ENCODE measurements at places on chromosomes 7 and 10.

DNA sequence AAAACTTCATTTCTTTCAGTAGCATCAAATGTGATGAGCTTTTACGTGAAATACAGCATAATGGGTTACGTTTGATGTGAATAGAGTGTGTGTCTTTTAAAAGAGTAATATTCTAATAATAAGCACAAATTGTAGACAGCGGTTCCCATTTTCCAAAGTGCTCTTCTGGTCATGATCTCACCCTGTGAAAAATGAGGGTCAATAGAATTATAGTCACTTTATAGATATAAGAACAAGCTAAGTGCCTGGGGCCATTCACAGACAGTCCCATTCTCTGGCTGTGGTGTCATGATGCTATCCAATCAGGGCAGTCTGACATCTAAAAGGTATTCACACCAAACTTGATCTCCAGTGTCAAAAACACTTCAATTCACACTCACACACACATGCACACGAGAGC is 830.8 kb upstream of the AUTS2 start:
- DNase-seq = no peak

- DNase-seq = peak; percentile 16
These were observed 82.1 kb downstream of the SLC37A3 start for GRCh38 chr7:140316165-140316661.

DNA sequence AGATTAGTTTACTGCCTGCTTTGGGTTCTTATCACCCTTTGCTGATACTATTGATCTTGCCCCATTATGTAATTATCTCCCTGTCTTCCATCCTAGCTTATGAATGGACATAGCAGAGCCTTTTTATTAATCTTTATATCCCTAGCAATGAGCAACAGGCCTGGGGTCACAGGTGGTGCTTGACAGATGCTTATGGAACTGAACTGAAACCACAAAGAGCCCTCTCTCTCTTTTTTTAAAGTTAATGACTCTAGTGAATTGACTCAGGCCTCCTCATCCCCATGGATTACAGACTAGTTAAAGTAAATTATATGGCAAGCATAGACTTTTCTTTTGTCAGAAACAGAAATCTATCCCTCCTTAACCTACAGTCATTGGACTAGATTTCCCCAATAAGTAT is 265.2 kb downstream of the PHTF2 start:
- no peak for DNase-seq

DNA sequence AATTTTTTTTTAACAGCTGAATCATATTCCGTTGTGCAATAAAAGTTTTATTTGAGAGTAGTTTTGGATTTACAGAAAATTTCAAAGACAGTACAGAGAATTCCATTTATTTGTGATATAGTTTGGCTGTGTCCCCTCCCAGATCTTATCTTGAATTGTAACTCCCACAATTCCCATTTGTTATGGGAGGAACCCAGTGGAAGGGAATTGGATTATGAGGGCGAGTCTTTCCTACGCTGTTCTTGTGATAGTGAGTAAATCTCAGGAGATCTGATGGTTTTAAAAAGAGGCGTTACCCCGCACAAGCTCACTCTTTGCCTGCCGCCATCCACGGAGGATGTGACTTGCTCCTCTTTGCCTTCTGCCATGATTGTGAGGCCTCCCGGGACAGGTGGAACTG is 228.0 kb upstream of the MAGI2 start:
- DNase-seq = no peak

GRCh38 chr7:130506358-130506757 is 14.5 kb downstream of the MEST start:
- no peak for DNase-seq

- no peak for DNase-seq
These were observed 77.3 kb upstream of the SVIL start for GRCh38 chr10:29712108-29712507.

DNA sequence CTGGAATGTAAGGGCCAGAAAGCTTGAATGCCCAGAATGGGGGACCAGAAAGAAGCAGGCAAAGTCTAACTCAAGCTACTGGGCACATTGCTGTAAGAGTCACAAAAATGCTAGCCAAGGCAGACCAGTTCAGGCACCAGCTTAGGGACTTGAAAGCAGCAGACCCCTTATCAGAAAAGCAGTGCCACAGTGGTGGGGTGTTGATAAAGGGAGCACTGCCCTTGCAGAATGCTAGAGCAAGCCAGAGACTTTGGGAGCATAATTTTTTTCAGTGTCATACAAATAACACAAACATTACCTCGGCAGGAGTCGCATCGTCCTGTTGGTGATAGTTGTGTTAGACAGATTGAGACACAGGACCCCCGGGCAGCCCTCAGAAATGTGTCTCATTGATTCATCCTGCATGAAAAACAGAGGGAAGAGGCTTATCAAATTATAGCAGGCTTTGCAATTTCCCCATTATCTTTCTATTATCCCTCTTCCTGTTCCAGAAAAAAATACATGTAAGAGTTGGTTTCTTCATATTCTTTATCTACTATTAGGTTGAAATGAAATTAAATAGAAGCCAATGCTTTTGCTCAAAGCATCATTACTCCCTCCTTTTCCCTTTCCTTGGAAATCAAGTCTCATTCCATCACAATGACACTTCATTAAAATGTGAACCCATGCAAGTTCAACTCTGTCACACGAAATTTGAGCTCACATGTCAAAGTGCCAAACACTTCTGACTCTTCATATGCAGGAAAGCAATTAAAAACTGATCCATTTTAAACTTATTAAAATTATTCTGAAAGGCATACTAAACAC is 13.4 kb downstream of the LRRC17 start:
- DNase-seq = no peak

DNA sequence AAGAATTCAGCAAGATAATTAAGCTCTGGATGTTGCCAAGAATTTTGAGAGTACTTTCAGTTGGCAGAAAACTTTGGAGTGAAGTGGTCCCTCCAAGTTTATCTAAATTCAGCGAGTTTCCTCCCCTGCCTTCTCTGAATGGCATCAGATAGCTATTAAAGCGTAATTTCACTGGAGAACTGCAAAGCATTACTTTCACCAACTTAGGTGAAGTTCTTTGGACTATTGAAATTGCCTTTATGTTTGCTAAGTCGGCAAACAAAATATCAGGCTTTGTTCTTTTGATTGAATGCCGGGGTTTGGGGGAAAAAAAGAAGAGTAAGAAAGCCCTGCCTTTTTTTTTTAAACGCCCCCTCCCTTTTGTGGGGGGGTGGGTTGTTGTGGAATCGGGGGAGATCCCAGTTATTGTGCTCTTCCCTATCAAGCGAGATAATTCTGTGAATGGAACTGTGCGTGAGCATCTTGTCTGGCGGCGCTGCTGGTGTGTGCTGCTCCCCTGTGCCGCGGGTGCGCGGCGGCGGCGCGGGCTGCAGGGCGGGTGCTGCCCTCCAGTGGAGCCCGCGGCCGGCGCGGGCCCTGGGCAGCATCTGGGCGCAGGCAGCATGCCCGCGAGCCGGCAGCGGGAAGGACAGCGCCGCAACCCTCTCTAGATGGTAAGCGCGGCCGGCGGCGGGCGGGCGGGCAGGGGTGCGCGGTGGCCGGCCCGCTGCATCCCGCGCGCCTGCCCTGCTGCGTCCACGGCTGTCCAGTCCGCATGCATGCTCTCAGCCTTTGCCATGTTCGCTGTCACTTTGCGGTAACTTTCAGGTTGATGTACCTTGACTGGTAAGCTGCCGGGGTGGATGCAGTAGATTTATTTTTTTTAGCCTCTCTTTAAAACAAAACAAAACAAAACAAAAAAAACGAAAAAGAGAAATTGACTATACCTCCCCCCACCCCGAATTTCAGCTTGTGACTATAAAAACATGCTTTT is 176.5 kb downstream of the TCF7L2 start:
- peak; percentile 41 for DNase-seq

DNA sequence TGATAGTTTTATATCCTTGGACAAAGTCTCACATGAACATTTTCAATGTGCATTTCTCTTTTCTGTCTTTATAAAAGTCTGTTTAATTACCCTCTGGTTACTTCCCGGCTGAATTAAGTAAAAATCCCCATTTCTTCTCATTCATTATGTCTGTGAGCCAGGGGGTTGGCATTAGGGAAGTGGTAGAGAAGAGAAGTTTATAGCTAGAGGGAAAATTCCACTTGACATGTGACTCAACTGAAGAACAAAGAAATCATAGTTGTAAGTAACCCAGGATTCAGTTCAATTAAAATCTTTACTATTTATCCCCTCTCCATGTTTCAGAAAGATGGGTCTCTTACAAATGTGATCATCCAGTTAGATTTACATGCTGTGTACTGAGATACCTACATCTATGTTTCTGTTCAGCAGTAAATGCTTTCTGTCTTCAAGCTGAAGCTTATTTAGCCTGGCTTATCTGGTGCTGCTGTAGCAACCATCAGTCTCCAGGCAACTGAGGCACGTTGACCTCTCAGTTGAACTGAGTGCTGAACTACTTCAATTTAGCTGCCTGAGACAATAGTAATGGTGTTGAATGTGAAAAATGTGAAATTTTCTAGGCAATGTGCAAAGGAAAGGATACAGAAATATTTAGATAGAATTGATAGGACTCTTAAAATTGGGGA is 181.6 kb downstream of the MLLT10 start:
- no peak for DNase-seq

GRCh38 chr10:80144067-80144695 is 11.7 kb downstream of the PLAC9 start:
- DNase-seq = no peak

DNA sequence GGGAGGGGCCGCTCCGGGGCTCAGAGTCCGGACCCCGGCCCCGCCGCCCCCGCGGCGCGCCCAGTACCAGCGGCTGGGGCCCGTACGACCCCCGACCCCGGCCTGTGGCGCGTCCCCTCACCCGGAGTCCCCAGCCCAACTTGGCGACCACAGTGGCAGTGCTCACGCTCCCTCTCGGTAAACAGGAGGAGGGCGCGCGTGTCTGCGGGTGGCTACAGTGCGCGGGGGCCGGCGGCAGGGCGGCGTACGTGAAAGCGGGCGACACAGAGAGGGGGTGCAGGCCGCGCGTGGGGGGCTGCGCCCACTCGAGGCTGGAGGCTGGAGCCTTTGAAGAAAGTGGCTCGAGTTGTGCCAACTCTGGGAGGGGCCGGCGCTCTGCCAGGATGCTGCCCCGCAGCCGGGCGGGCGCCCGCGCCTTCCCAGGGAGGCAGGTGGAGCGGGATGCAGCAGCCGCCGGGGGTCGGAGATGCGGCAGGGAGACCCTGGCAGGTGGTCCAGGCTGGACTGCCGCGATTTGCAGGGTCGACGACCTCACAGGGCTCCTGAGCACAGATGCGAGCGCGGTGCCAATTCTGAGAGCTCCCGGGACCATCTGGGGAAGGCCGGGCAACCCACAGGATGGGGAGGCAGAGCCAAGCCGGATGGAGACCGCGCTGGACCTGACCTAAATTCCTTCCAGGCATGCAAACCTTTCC is 655 bp downstream of the PTPRE start:
- peak; percentile 82 for DNase-seq

DNA sequence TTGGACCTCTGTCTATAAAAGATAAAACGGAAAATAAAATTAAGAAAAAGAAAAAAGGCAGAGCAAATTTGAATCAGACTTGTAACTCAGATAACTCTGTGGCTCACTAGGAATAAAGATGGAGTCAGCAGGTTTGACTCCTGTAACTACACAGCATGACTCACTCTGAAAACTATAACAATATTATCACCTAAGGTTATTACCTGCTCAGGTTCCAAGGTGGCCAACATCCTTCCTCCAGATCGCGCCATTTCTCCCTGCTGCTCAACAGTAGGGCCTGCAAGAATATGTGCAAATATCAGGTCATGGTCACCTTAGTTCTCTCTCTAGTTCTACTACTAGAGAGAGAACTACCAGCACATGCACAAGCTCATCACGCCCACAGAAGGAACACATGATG is 30.0 kb downstream of the ALDH18A1 start:
- no peak for DNase-seq

- no peak for DNase-seq
These were observed 108.2 kb downstream of the PIP4K2A start for GRCh38 chr10:22606164-22606614.

- no peak for DNase-seq
These were observed 11.2 kb upstream of the GSTK1 start for GRCh38 chr7:143252006-143252405.

GRCh38 chr10:107037192-107038122 is 127.0 kb downstream of the SORCS1 start:
- no peak for DNase-seq

DNA sequence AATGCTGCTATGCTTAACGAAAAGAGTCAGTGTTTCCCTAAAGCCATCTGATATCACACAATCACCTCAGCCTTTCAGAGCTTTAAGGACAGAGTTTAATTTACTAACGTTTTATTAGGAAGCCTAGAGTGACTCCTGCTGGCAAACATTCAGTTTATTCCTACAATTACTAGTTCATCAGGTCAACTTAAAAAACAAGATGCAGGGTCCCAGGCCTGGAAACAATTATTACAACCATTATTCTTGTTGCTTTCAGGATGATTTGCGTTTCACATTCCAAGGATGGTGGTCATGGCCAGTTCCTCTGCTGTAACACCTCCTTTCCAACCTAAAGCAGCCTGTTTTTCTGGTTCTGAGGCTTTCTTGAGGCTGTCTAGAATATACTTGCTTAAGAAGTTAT is 1.5 kb upstream of the FAM53B start:
- DNase-seq = no peak

- no peak for DNase-seq
These were observed 1049.9 kb downstream of the REEP3 start for GRCh38 chr10:64571056-64571455.

DNA sequence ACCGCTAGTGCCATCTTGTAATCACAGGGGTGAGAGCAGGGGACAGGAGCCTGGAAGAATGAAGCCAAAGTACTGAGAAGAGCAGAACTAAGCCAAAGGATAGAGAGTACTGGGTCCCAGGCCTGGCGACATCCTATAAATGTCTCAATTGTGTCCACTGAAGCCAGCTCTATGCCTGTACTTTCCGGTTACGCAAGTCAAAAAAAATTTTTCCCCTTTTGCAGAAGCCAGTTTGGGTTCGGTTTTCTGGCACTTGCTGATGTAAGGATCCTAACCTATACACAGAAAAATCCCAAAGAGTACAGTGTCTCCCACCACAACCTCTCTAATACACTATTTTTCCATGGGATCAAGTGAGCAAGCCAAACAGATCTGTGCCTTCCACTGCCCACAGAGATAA is 61.1 kb downstream of the PLXNA4 start:
- no peak for DNase-seq

DNA sequence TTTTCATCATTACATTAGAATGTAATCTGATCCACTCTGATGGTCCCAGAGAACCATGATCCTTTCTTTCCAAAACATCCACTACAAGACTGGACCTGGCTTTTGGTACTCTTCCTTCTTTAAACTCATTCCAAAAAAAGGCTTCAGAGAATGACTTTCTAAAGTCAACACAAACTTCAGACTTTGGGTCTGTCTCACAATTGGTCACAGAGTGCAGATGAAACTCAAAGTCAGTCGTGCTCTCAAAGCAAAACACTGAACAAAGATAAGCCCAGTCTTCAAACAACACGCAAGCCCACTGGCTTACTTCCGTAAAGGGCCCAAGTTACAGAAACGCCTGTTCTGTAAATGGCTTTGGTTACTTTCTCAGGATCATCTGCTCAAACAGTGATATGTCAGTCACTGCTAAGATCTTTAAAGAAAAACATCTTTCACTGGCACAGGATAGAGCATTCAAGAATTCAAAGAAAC is 250.9 kb upstream of the MKLN1 start:
- no peak for DNase-seq

- DNase-seq = peak; percentile 19
These were observed 86.5 kb downstream of the OTUD1 start for GRCh38 chr10:23525406-23525805.

Measured in cerebellum (tissue), 4 donors.